ENCODE measurements at places on chromosomes 11 and 22. TPM values are rescaled to one million over a fixed set of nuclear protein-coding genes. Genes with fewer than 3 reads are reported as not detected.

The PKDREJ gene
- total RNA-seq = not detected

The SMIM35 gene
- not detected for total RNA-seq

The MYRF gene
- total RNA-seq = 428 TPM

The MEI1 gene
- total RNA-seq = 2.1 TPM

The VSIG10L2 gene
- total RNA-seq = not detected

The OR52H1 gene
- total RNA-seq = 1.6 TPM

The HOATZ gene
- total RNA-seq = not detected

The UPK3A gene
- total RNA-seq = 0.87 TPM

The FCHSD2 gene
- 29.4 TPM for total RNA-seq

The RELT gene
- total RNA-seq = 5.1 TPM

The MS4A12 gene
- total RNA-seq = not detected

Measured in mesothelial cell of epicardium (in vitro differentiated cells).